ENCODE measurements at places on chromosomes 4 and X.

DNA sequence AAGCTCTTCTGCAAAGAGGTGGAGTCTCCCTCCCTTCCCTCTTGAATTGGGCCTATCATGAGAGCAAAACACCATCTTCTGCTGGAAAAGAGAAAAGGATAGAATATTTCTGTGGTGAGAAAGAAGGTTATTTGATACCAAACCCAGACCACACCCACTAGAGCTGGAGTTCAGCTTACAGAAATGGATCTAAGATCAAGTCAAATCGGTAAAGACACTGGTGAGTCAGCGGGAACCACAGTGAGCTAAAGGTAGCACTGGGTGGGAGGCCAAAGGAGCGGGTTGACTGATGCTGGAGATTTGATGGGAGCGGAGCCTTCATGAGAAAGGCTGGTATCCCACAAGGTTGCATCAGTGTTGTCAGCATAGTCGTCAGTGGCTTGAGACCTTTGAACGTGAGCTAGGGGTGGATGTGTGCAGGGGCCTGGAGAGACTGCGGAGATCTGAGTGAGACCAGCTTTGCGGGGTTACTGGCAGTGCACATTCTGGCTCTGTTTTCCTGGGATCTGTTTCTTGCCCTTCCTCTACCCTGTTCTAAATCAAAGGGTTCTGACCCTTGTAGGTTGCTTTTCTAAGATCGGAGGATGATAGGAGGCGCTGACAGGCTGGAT is 106.4 kb upstream of the SCOC start:
- peak; percentile 18 for DNase-seq

- DNase-seq: no peak
These were observed 33.3 kb downstream of the ARX start for GRCh38 chrX:24982306-24982965.

- no peak for DNase-seq
These were observed 279.9 kb downstream of the ASMT start for GRCh38 chrX:1894740-1895139.

DNA sequence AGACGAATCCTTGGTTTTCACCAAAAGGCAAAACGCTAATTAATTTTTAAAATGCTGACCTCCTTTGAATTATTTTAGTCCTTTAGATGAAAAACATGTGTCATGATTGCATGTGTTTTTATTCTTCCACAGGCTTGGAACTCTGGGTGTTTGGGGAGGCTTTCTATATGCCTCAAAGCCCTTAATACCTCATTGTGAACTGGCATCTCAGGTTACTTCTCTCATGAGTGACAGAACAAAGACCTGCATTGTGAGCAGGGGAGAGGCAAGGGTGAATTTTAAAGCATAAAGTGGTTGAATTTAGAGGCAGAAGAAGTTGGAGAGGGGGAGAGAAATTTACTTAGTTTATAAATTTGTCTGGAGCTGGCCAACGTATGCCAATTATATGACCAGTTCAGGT is 119.5 kb downstream of the ARSF start:
- no peak for DNase-seq

DNA sequence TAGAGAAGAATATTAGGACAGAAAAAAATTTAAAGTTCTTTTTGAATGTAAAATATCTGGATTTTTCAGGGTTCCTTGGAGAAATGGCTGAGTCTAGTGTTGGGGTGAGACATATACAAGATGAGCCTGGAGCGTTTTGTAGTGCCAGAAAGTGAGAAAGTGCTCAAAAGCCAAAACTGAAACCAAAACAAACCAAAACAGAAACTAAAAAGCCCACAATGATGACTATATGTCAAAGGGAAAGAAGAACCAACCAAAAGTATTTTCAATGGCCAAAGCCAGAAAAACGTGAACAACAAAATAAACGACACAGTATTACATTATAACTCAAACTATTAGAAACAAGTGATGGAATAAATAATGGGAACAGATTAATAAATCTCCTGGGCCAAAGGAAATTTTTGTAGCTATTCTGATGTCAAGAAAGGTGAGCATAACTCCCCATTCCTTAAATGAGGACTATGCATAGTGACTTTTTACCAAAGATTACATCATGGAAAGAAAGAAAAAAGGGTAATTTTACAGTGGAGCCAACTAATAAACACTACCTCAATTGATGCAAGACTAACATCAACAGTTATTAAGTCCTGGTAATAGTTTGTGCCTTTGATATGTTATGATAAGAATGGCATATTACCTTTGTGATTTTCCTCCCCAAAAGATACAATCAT is 1137.6 kb downstream of the C4orf33 start:
- no peak for DNase-seq

DNA sequence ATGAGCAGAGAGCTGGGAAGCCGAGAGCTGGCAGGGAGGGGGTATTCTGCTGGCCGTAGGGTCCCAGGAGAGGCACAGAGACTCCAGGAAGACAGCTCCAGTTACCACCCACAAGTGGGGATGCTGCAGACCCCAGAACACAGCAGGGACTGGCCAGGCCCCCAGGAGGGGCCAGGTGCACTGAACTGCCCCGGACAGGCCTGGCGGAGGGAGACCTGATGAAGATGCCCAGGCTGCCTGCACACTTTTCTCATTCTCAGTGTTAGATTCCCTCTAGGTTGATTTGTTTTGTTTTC is 110.8 kb downstream of the CPZ start:
- DNase-seq: no peak

DNA sequence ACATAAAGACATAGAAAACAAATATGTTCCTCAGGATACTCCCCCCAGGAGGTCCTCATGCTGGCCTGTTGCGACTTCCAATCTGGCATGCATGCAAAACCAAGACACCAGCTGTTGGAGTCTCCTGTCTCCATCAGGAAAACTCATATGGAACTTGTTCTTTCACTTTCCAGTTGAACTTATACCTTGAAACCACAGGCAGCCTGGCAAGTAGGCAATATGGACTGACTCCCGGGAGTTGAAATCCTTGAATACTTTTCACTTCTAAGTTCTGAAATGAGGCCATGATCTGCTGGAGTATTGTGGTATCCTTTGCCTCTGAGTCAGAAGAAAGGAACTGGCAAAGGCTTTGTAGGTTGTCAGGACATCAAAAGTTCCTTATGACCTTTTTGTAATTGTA is 444.2 kb downstream of the IDS start:
- peak; percentile 7 for DNase-seq

DNA sequence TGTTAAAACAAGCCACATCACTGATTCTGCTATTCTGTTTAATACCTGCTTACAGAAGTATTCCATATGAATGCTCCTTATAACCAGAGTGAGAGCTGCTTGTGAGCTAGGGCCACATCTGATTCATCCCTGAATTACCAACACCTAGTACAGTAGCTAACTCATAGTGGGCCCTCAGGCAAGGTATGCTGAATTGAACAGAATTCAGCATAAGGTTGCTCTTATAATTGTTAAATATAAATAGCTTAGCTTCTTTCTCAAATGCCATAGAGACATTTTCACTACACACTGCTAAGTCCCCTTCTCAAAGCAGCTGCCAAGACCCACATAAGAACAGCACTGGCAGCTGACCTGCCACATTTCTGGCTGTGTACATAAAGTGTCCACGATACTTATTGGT is 27.0 kb upstream of the MCF2 start:
- peak; percentile 30 for DNase-seq

DNA sequence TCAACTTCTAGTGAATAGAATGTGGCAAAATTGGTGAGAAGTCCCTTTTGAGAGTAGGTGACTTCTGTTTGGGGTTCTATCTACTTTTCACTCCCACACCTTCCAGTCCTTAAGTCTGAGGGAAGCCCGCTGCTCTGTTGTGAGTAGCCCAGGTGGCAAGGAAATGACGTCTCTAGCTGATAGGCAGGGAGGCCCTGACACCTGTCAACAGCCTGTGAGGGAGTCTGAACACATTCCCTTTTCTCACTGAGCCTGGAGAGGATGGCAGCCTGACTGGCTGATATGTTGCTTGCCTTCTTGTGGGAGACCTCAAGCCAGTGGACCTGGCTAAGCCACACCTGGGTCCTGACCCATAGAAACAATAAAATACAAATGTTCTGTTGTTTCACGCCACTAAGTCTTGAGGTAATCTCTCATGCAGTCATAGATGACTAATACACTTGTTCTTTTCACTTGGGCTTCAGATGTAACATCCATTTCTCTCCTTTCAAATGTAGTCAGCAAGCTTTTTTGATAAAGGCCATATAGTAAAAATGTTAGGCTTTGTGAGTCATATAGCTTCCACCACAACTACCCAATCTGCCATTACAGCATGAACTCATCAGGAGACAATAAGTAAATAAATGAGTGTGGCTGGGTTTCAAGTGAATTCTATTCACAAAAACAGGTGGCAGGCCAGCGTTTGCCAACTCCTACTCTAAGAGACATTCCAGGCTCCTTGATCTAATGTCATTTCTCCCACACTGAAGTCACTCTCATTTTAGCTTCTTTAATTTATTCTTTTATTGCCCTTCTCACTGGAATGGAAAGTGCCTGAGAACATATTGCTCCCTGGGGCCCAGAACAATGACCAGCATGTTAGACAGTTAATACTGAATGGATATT is 265.1 kb upstream of the MAD2L1 start:
- peak; percentile 17 for DNase-seq

GRCh38 chrX:20393944-20394343 is 127.2 kb upstream of the RPS6KA3 start:
- DNase-seq: no peak

- no peak for DNase-seq
These were observed 7.7 kb upstream of the ASB9 start for GRCh38 chrX:15277604-15278003.

GRCh38 chr4:18735740-18736268 is 714.2 kb upstream of the LCORL start:
- no peak for DNase-seq

- peak; percentile 84 for DNase-seq
These were observed 17.9 kb downstream of the REELD1 start for GRCh38 chr4:146232131-146232722.

DNA sequence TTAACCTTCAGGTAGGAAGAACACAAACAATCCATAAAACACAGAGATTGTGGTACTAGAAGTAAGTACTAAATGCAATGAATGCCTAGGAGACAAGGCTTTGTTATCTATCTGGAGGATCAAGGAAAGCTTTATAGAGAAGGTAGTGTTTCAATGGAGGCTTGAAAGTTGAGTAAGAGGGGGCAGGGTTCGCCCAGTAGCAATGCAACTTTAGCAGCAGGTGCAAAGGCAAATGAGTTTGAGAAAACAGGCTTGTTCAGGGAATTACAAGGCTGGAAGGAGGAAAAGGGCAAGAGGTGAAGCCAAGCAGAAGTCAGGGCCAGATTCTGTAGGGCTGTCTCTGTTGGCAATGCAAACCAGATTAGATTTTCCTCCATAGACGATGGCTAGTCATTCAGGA is 35.5 kb upstream of the AMELX start:
- DNase-seq: no peak

- DNase-seq: no peak
These were observed 293.9 kb downstream of the RAB28 start for GRCh38 chr4:13190093-13190721.
